Aorta (tissue), 5 donors: ENCODE measurements at places on chromosomes 16 and 17. TPM values are rescaled to one million over a fixed set of nuclear protein-coding genes. Genes with fewer than 3 reads are reported as not detected.

DNA sequence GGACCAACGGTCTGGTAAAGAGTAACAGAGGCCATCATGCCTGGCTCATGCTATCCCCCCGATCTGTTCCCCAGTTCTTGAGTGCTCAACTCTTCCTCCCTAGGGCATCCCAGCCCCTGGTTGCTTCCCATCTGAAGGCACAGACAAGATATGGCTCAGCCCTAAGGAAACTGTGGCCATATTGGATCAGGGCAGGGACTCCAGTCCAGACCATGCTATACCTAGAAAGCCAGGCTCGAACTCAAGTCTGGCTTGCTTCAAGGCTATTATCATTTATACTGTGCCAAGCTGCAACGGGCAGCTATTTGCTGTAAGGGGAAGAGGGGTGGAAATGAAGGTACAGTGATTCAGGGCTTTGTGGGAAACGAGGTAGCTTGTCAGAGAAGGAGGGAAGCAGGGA, 2.8 kb downstream of the UBTF start:
- DNase-seq, result no peak
- no peak overlapping the region for H3K27ac ChIP-seq
- peaks cover 9% of the 10 kb centered on the region for H3K36me3 ChIP-seq
- H3K27me3 ChIP-seq, result no peaks in the 10 kb centered on the region
- H3K4me1 ChIP-seq, result no peaks in the 10 kb centered on the region

DNA sequence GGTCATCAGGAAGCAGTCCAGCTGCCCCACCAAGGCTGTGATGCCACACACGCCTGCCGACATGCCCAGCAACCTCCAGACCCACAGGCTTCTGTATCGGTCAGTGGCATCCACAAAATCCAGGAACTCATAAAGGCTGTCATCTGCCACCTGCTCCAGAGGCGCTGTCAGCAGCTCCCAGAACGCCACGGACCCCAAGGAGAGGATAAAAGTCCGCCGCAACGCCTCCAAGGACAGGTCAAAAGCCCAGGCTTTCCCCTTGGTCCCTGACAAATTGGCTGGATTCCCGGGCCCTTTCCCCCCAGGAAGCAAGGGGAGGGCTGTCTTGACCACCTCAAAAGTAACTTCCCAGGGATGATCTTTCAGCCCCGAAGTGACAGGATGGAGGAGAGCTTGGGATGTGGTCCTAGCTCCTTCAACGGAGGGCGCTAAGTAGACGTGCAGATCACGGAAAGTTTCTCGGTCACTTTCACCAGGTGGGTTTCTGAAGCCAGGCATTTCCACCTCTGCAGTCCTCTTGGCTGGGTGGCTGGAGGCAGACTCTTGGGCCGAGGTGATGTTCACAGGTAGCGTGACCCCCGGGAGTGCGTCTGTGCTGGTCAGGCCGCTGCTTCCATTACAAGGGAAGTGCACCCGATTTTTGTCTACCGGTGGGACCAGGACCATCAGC, 854 bp downstream of the MFSD6L start:
- H3K27me3 ChIP-seq, result no peaks in the 10 kb centered on the region
- H3K4me1 ChIP-seq, result no peaks in the 10 kb centered on the region
- no peak overlapping the region for H3K27ac ChIP-seq
- DNase-seq, result no peak

DNA sequence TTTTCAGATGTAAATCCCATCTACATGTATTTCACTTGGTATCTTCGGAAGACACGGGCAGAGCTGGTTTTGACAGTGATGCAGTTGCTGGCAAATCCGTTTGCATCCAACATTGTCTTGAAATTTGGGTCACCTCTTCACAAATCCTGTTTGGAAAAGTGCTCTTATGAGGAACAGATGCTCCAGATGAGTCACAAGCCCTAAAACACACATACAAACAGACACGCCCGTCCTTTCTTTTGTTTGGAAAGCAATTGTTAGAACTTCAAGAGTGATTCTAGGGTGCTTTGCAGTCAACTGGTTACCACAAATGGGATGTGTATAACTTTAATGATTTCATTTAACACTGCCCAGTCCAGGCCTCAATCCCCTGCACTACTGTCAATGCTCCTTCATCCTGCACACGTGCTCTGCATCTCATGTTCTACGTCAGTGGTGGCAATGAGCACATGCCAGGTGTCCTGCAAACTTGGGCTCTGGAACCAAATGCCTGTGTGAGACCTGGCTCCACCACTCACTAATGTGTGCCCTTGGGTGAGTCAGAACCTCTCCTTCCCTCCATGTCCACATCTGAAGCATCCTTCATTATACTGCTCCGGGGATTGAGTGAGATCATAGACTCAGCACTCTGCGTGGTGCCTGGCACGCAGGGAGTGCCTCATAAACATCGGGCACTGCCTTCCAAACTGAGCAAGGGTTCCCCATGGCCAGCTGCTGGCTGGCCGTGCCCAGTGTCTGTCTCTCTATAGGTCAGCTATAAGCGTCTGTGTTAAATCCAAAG, 19.3 kb upstream of the FOXF1 start:
- no peak overlapping the region for H3K4me3 ChIP-seq
- no peaks in the 10 kb centered on the region for H3K4me1 ChIP-seq
- DNase-seq, result no peak
- H3K27ac ChIP-seq, result no peak overlapping the region

GRCh38 chr16:9077091-9077809, 14.2 kb upstream of the HAPSTR1 start:
- no peak overlapping the region for H3K4me3 ChIP-seq
- no peaks in the 10 kb centered on the region for H3K4me1 ChIP-seq
- H3K36me3 ChIP-seq, result no peaks in the 10 kb centered on the region
- no peak overlapping the region for H3K27ac ChIP-seq
- no peaks in the 10 kb centered on the region for H3K27me3 ChIP-seq

DNA sequence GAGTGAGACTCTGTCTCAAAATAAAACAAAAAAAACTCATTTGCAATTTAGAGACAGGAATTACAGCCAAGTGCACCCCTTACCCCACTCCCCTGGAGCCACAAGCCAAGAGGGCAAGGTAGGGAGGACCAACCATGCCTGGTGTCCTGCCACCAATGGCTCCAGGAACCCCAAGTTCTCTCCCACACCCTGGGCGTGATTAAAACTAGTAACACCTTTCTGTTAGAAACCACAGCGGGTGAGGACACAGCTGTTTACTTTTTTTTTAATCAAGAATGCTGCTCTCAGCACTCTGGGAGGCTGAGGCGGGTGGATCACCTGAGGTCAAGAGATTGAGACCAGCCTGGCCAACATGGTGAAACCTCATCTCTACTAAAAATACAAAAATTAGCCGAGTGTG, 38.1 kb downstream of the ANKRD11 start:
- no peak for DNase-seq
- H3K36me3 ChIP-seq, result no peaks in the 10 kb centered on the region
- H3K27ac ChIP-seq, result no peak overlapping the region
- no peak overlapping the region for H3K4me3 ChIP-seq
- peaks cover 2% of the 10 kb centered on the region for H3K4me1 ChIP-seq

- no peak overlapping the region for H3K4me3 ChIP-seq
- H3K27me3 ChIP-seq, result no peaks in the 10 kb centered on the region
- no peak overlapping the region for H3K27ac ChIP-seq
- no peaks in the 10 kb centered on the region for H3K36me3 ChIP-seq
Measured at GRCh38 chr16:54407596-54407995, 121.0 kb upstream of the IRX3 start.

Gene TBC1D3I
- total RNA-seq, result not detected
